ENCODE measurements at places on chromosomes 5 and 9.

GRCh38 chr5:72523960-72524582, 16.9 kb upstream of the ZNF366 start:
- DNase-seq, result peak; percentile 40

- DNase-seq, result no peak
These were observed 380.5 kb upstream of the SMC2 start for GRCh38 chr9:103713631-103714030.

DNA sequence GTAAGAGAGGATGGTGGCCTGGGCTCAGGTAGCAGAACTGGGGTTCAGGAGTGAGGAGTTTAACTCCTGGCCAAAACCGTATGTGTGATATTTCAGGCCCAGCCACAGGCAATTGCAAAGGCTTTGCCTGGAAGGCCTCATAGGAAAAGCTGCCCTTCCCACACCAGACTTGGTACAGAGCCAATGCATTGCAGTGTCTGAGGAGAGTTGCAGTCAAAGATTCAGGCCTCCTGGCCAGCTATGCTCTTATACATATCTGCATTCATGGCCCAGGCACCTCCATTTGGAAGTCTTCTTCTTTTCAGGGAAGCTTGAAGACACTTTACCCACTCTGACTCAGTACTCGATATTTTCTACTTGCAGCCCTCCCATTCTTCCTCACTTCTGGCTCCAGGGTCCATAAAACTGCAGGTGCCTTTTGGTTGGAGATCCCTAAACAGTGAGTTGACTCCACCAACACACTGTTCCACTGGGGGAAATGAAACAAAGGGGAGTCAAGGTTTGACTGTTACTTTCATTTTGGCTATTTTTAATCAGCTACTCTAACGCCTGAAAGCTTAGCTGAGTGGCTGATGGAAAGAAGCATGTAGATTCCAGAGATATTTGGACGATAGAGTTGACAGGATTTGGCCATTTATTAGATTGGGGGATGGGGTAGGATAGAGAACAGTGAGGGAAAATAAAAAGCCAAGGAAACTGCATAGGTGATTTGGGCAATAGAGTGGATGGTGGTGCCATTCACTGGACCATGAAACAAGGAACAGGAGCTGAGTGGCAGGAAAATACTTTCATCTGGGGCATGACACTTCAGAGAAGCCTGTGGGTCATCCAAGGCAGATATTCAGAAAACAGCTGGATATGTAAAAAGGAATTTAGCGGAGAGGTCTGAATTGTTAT, 30.6 kb upstream of the IL33 start:
- DNase-seq, result no peak

DNA sequence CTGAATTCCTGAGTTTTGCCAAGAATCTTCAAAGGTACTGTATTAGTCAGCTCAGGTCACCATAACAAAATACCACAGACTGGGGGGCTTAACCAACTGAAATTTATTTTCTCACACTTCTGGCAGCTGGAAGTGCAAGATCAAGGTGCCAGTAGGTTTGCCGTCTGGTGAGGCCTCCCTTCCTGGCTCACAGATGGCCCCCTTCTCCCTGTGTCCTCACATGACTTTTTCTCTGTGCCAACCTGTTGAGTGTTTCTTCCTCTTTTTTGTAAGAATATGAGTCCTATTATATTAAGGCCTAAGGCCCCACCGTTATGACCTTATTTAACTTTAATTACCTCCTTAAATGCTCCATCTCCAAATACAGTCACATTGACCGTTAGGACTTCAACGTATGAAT, 156.1 kb upstream of the KIF2A start:
- no peak for DNase-seq

GRCh38 chr5:31731016-31731415, 92.1 kb downstream of the PDZD2 start:
- DNase-seq, result no peak

DNA sequence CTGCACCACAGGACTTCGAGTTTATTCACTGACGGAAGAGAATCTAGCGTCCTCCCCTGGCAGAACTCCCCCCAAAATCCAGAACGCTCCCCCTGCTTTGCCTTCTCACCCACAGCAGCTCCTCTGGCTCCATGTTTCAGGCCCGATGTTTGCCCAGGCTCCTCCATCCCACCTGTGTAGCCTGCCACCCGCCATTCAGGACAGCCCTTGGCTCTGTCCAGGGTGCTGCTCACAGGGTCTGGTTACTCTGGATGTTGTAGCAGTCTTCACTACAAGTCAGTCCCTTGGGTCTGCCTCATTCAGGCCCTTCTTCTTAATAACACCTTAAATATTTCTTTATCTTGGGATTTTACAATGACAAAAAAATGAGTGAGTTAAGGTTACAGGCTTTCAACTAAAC, 41.3 kb upstream of the SV2C start:
- no peak for DNase-seq

DNA sequence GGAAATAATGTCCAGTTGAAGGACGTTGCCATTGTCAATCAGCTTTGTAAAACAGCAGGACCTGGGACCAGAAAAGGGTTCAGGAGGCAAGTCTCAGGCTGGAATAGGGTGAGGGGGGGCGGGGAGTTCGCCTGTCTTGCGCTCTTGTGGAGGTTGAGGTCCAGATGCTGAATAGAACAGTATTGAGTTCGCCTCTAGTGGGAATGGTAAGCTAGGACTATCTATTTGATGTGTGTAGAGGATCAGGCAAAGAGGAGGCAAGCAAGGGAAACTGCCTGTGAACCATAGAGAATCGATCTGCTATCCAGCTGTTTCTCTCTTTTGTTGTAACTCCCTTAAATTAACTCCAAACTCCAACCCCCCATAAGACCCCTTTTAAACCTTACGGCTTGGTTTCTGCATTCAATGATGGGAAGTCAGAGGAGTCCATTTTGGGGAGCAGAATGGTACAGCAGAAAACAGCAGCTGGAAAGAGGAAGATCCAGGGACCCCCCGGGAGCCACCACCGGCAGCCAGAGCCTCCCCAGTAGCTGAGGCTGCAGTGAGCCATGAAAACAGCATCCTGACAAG, 133.7 kb downstream of the SLC28A3 start:
- no peak for DNase-seq

GRCh38 chr5:117892360-117892759, 1096.0 kb downstream of the DTWD2 start:
- no peak for DNase-seq

GRCh38 chr9:105053209-105053652, 125.3 kb upstream of the ABCA1 start:
- DNase-seq, result no peak

GRCh38 chr9:73042155-73042554, 89.3 kb upstream of the ALDH1A1 start:
- DNase-seq, result no peak

DNA sequence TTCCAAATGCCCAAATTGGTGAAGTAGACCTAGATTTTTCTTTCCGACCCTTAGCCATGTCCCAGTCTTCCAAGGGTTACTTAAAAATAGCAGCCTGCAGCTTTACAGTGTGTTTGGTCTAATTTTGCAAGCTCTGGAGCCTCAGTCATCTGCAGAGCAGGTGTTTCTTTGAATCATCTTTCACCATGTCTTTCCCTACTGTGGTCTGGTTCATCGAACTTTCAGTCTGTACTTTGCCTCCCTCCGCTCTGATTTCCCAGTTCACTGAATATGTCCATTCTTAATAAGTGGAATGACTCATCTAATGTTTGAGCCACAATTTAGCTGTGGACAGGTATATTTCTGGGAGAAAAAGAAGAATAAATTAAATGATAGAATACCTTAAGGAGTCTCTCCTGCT, 1060.7 kb downstream of the EFNA5 start:
- no peak for DNase-seq

DNA sequence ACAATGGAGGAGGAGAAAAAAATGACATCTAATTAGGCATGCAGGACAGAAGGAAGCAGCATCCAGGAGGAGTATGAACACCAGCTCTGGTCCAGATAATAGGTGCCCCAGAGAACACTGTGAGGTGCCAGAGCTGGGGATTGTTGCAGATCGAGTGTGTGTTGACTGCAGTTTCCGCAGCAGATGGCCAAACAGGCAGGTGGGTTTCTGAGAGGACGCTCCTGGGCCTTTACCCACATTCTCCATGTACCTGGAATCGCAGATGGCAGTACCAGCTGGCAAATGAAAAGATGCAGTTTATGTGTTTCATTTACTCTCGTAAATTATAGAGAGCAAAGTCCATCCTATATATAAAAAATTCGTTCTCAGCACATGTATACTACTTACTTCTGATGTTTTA, 182.2 kb upstream of the ISL1 start:
- DNase-seq, result no peak

DNA sequence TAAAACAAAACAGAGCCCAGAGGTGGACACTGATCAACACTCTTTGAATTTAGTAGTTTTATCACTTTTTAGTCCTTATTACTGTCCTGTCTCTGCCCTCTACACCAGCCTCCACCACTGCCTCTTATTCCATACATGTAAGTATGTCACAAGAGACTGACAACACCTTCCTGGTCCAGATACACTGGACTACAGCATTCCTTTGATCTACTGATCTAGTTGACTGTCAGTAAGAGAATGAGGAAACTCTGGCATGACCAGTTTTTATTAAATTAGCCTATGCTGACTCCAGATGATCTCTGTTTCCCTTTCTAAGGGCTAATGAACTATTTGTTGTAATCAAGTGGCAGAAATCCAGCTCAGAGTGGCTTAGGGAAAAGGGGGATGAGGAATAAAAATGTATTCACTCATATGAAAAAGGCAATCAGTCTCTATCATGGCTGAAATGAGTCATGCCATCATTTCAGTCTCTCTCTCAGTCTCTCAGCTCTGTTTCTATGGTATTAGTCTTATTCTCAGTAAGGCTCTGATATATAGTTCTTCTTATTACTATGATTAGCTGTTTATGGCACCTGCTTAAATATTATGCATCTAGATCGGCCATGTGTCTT, 5.5 kb downstream of the ARHGEF37 start:
- no peak for DNase-seq

- DNase-seq, result no peak
These were observed 15.9 kb downstream of the QRFP start for GRCh38 chr9:130880599-130881220.

GRCh38 chr5:178327931-178328711, 95.5 kb upstream of the PHYKPL start:
- no peak for DNase-seq

GRCh38 chr9:85425153-85425611, 316.6 kb downstream of the AGTPBP1 start:
- DNase-seq, result no peak

DNA sequence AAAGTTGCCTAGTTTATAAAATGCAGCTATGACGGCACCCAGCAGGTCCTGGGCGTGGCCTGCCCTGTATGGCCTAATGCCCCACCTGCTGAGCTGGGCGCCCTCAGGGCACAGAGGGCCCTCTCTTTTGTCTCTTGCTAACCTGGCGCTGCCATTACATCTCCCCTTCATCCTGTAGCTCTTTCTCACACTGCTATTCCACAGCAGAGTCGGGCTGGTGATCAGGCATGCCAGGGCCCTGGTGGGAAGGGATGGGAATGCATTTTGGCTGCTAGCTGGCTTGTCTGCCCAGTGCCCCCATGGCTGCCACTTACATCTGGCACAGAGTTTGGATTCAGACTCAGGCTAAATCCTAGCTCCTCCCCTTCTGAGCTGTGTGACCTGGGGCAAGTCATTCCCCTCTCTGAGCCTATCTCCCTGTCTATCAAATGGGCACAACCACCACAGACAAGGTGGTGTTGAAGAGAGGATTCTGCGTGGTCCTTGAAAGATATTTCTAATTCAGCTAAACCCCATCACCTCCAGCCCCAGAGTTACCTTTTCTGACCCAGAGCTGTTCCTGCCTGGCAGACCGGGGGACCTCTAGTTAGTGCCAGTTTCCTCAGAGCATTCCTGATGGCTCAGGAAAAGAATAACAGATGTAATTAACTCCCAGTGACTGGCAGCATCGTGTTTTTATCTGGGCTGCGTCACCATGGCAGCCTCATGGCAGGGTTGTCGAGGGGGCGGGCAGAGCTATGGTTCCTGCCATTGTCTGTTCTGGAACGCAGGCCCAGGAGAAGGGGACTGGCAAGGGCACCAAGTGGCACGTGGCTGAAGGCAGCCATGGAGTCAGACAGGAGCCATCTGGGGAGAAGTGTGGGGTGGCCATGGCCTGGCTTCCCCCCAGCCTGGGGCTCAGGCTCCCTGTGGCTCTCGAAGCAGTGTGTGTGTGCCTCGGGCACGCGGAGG, 6.3 kb downstream of the PRR7 start:
- no peak for DNase-seq

GRCh38 chr5:81145329-81145935, 87.7 kb upstream of the CKMT2 start:
- no peak for DNase-seq

DNA sequence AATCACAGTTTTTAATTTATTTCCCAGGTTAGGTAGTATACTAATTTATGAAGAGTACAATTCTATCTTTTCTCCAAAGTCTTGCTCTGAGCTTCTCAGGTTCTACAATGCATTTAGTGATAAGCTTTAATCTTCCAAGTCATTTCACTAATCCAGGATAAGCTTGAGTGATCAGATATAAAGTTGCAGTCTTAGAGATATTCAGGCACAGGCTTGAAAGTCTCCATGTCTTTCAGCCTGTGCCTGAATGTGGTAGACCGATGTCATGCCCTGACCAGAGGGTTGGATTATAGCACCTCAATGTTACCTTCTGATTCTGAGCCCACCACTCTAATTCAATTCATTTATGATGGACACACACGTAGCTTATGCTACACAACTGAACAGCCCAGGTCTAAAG, 3.2 kb downstream of the CRHBP start:
- no peak for DNase-seq

Data from BJ (cell line).